ENCODE measurements at places on chromosomes 4 and X.
A peak's percentile ranks its signal among the peaks of the same experiment; 100 is the strongest.

- DNase-seq = no peak
Measured at GRCh38 chr4:73728091-73728741, 12.2 kb upstream of the CXCL8 start.

GRCh38 chrX:47093248-47093647 is 15.0 kb downstream of the RGN start:
- no peak for DNase-seq

DNA sequence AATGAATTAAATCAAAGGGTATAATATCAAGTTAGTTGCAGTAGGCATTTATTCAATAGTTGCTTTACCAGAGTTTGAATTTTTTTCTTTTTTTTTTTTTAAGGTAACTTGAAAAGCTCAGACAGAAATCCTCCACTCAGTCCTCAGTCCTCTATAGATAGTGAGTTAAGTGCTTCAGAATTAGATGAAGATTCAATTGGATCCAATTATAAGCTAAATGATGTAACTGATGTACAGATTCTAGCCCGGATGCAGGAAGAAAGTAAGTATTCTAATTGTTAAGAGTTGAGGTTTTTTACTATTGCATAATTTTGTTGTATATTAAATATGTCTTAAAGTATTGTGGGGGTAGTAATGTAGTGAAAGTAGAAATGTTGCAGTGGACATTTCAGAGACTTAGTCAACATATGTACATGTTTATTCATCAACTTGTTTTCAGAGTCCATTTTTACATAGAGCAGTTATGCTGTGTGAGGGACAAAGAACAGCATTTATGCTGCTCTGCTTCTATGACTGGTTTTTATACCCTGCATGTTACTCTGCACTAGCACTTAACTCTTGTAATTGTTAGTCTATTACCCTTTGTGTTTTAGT is 38.4 kb downstream of the SLAIN2 start:
- DNase-seq = no peak

- no peak for DNase-seq
Measured at GRCh38 chr4:123443401-123444289, 47.0 kb downstream of the SPRY1 start.

- no peak for DNase-seq
Measured at GRCh38 chrX:73525928-73526690, 36.9 kb upstream of the CHIC1 start.

DNA sequence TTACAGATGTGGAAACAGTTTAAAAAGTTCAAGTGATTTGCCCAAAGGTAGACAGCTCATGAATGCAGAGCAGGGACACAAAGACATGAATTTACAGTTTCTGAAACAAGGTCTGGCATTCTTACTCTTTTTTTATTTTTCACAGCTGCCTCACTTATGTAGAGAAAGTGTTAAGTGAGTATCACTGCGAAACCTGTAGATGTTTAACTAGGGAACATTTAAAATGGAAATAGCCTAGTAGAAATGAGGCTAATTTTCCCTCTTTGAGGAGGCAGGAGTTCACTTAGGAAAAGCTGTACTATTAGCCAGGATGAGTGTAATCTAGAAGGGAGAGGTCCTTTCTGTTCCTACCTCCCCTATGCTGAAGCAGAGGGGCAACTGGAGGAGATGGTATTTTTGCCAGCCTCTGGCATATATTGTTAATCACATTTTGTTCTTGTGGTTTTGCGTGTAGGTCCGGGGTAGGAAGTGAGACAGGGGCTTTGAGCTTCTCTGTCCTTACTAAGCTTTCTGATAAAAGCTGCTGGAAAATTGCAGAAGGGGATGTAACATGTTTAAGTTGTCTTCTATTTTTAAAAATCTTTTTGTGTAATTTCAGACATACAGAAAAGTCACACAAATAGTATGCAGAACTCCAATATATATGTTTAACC is 492.8 kb upstream of the NR3C2 start:
- no peak for DNase-seq

- no peak for DNase-seq
Measured at GRCh38 chrX:7065473-7065872, 82.0 kb upstream of the STS start.

GRCh38 chr4:112979881-112980421 is 69.5 kb upstream of the ANK2 start:
- DNase-seq = no peak

GRCh38 chr4:102387552-102388150 is 42.4 kb upstream of the SLC39A8 start:
- DNase-seq = no peak

DNA sequence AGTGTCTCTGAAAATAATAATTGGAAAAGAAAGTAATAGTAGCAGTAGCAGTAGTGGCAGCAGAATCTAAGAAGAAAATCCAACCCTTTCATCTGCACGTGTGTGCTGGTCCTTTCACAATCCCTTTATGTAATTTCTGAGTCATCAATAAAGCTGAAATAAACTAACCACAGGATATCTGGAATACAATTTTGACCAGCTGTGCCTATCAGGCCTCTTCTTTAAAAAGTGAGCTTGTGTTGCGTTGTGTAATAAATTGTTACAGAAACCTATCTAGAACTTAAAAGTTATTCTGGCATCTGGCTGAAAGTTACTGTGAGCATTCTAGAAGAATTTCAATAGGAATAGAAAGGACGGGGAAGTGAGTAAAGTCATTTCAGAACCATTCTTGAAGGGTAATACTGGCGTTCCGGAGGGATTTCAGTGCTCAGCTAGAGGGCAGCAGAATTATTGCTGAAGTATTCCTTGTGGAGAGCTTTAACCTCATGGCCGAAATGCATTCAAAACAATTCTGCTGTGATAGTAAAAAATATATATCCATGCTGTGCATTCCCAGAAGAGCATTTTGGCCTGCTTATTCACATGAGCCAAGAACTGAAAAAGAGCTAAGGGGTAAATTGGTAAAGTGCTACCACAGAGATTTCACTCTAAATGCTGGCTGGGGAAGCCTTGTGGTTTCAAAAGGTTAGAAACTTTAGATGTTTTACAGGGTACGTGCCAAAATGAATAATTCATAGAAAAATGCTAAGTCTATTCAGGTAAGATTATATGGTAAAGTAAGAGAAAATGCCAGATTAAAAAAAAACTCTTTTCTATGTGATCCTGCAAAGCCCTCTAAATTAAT is 260.6 kb downstream of the NKX6-1 start:
- no peak for DNase-seq

GRCh38 chr4:1715002-1715758 is 3.1 kb upstream of the SLBP start:
- no peak for DNase-seq

DNA sequence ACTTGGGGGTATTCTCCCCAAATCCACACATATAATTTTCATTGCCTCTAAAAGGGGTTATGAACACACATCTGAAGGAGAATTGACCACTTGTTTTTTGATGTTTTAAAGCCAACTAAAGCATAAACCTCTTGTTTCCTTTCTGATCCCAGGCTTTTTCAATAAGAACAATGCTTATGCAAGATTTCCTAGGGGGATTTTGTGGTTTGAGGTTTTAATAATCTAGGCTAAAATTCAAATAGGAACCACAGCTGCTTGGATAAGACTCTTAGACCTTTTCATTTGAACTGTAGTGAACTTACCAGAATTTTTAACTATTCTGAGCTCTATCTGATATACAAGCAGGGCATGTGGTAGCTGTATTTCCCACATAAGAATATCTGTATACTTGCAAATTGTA is 651.1 kb downstream of the ANKRD50 start:
- DNase-seq = peak; percentile 11

DNA sequence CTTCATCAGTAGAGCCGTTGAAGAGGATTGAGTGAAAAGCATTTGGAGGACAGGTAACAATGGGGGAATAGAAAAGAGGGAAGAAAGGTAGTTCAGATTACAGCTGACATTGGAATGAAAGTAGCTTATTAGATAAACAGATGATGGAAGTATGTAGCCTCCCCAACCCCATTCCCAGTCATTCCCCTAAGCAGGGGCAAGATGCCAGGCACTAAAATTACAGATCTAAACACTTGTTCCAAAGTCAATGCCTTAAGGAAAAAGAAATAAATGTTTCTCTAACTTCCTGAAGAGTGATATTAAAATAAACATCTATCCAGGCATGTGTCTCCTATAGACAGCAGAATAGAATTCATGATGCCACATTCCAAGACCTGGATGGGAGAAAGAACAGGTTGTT is 350.8 kb downstream of the PDGFC start:
- no peak for DNase-seq

DNA sequence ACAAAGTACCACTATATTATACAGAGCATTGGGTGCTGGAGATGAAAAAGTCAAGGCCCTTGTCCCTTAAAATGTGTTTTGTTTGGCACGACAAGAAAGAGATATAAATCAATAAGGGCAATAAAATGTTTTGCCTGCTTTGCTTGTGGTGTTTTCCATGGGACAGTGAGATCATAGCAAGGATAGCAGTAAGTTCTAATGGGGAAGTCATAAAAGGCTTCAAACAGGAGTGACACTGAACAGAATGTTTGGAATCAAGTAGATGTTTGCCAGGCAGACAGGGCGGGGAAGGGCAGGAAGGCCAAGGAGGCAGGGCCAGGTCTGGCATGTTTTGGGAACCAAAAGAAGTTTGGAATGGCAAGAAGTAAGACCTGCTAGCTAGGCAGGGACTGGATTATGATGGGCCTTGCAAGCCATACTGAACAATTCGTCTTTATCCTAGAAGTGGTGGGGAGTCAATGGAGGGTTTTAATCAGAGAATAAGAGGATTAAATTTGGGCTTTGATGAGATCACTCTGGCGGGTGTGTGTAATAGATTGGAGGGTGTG is 16.4 kb downstream of the FGF2 start:
- no peak for DNase-seq

GRCh38 chrX:10073671-10074070 is 83.1 kb upstream of the CLCN4 start:
- no peak for DNase-seq

DNA sequence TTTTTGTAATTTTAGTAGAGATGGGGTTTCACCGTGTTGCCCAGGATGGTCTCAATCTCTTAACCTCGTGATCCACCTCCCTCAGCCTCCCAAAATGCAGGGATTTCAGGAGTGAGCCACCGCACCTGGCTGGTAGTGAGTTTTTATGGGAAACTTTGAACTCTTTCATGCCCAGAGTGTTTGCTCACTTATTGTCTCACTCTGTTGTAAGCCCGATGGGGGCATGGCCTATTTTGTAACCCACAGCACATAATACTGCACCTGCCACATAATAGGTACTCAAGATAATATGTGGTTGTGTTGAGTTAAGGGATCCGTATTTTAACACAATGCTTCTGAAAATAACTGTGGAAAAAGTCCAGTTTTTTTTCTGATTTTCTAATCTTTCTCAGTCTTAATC is 109.6 kb upstream of the GIMD1 start:
- DNase-seq = no peak

GRCh38 chr4:124432500-124432899 is 280.0 kb downstream of the ANKRD50 start:
- DNase-seq = peak; percentile 24
